ENCODE measurements at places on chromosomes 12 and 14.
A peak's percentile ranks its signal among the peaks of the same experiment; 100 is the strongest.

DNA sequence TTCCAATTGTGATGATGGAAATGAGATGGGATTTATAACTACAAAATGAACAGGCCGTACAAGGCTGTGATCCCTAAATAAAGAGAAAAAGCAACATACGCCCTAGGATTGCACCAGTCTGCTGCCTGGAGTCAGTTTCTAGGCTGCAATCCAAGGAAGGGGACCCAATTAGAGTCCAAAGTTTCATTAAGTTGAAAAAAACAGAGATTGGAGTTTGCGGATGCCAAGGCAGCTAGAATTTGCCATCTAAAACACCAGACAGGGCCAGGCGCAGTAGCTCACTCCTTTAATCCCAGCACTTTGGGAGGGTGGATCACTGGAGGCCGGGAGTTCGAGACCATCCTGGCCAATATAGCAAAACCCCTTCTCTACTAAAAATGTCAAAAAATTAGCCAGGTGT, 661.0 kb downstream of the RPS29 start:
- no peak for DNase-seq

- no peak for DNase-seq
Measured at GRCh38 chr12:50979369-50980052, 27.2 kb downstream of the HIGD1C start.

DNA sequence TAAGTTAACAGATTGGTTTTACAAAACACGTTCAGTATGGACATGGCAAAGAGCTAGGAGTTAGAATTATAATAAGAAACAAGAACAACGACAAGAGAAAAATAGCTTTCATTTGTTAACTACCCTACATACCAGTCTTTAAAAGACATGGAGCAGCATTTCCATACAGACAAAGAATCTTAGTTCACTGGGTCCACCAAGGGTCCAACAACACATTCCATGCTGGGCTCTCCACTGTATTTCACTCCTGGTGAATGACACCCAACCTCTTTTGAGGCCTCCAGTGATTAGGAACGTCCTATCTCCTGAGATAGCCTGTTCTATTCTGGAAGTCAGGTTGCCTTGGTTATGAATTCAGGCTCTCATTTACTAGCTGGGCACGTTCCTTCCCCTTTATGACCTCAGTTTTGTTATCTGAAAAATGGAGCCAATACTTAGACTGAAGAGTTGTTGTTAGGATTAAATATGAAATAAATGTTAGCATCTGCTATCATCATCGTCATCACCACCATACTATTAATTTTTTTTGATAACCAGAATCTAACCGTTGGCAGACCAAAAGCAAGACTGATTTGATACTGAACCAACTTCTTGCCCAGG, 37.7 kb downstream of the C12orf75 start:
- DNase-seq, result no peak

GRCh38 chr12:104182144-104182543, 33.4 kb upstream of the TXNRD1 start:
- DNase-seq, result no peak

GRCh38 chr12:32390572-32391219, 8.7 kb upstream of the FGD4 start:
- DNase-seq, result peak; percentile 52

- no peak for DNase-seq
Measured at GRCh38 chr14:31084385-31084784, 58.2 kb upstream of the STRN3 start.

GRCh38 chr12:108802101-108802961, 55.1 kb downstream of the SSH1 start:
- DNase-seq, result no peak

DNA sequence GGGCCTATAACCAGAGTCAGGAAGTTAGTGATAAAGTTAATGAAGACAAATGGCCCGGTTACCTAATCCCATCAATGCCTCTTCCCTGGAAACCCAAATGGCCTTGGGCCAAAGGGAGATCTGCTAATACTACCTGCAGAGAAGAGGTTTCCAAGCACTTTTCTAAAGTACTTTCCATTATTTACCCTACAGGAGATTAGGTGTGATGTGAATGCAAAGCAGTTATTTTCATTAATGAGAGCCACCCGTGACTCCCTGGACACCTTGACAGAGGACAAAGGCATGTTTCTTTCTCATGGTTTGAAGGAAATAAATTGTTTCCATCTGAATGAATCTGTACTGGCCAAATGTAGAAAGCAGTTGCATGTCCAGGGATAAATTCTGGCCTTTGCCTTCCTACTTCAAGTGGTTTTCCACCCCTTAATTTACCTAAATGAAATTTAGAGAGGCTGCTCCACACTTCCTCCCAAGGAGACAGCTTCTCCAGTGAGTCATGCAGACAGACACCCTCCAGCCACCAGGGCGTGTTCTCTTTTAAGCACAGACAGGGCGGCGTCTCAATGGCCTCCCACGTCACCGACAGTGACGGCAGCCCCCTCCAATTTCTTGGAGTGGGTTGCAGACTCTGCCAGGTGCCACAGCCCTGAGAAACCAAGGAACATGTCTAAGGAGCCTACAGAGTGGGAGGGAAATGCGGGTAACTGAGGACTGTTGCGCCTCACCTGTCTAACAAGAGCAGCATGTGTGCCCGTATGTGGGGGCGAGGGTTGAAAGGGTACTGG, 43.9 kb upstream of the GNPNAT1 start:
- peak; percentile 63 for DNase-seq

GRCh38 chr14:93032421-93032936, 83.2 kb downstream of the ITPK1 start:
- no peak for DNase-seq

GRCh38 chr14:39268393-39268792, 34.7 kb downstream of the MIA2 start:
- no peak for DNase-seq

- DNase-seq, result peak; percentile 3
Measured at GRCh38 chr14:36516719-36517241, 3.3 kb downstream of the NKX2-1 start.

DNA sequence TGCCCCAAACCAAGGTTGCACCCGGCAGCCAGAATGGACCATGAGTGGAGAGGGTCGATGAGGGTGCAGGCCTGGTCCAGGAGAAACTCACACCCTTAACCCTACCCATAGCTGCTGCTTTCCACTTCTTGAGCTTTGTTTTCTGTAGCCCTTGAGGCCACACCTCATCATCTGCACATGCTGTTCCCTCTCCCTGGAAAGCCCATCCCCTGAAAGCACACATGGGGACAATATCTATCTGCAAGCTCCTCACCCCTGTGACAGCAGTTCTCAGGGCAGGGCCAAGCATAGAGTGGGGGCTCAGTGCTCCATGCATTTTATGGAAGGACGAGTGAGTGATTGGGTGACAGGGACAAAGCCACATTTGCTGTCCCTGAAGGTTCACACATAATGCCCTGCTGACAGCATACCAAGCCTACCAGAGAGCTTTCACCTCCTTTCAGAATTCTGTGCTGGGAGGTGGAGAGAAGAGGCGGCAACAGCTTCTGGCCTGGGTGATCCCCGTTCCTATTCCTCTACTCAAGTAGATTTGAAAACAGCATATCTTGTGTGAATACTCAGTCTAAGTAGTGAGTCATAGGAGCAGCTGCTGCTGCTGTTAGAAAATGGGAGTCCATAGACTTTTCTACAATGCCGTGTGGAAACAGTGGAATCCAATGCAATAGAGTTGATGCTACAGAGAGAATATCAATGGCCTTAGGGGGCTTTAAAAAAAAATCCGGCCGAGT, 44.6 kb downstream of the SRGAP1 start:
- no peak for DNase-seq

DNA sequence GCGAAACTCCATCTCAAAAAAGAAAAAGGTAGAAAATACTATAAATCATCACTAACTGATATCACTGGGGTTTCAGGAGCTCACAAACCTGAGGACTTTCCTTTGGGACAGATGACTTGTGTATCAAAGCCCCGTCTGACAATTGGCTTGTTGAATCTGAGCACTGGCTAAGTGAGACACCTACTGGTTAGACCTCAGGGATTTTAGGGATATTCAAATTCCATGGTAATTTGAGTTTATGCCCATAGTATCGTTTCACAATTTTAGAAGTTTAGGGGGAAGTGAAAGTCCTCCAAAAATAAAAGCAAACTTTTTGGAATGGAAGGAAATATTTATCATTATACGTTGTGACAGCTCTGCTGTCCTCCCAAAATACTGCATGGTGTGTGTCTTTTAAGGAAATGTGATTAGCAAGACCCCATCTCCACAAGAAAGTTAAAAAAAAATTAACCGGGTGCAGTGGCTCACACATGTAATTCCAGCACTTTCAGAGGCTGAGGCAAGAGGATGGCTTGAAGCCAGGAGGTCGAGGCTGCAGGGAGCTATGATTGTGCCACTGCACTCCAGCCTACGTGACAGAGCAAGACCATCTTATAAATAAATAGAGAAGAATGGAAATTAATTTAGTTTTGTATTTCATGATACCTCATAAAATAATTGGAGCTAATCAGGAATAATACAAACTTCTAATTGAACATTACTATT, 49.2 kb downstream of the FBXL14 start:
- DNase-seq, result no peak

DNA sequence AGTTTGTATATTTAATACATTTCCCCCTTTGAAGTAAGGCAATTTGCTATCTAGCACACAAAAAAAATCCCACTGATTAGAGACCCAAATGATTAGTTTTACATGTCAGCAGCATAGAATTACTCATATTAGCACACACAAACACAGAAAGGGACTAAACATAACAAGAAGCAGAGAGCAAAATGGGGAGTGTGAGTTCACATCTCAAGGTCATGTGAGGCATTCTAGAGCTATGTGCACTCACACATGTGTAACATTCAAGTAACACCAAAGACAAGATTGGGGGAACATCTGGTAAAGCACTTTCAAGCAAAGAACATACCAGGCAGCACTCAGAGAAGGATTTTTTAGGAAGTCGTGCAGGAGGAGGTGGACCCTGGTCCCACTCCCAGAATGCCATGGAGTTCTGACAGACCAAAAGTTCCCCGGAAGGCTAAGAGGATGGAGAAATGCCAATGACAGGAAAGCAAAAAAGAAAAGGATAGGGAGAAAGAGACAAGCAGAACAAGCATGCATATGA, 105.8 kb upstream of the SINHCAF start:
- DNase-seq, result no peak

GRCh38 chr12:85923767-85924331, 49.8 kb downstream of the NTS start:
- peak; percentile 24 for DNase-seq

DNA sequence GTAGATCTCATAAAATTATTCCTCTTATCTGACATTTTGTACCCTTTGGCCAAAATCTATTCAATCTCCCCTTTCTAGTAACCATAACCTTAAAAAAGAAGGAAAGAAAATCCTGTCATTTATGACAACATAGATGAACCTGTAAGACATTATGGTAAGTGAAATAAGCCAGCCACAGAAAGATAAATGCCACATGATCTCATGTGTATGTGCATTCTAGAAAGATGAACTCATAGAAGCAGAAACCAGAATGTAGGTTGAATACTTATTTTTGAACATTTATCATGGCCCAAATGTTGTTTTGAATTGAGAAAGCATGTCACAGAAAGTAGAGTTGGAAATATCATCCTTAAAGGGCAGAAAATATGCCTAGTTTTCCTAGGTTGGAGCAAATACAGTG, 1053.6 kb downstream of the SLC6A15 start:
- DNase-seq, result no peak

DNA sequence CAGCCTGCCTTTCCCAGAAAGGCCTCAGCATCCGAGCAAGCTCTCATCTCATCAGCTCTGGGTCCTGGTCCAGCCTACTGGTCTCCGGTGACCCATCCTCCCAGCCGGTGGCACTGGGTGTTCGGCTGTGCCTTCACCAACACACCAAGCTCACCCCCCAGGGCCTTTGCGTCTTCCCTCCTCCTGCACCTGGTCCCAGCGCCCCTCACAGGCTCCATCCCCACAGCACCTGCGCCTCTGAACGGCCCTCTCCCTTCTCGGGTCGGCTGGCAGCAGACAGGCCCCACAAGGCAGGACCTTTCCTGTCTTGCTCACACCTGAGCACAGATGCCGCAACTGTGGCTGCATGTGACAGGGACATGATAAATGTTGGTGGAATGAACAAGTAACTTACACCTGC, 13.1 kb downstream of the P2RX2 start:
- no peak for DNase-seq

DNA sequence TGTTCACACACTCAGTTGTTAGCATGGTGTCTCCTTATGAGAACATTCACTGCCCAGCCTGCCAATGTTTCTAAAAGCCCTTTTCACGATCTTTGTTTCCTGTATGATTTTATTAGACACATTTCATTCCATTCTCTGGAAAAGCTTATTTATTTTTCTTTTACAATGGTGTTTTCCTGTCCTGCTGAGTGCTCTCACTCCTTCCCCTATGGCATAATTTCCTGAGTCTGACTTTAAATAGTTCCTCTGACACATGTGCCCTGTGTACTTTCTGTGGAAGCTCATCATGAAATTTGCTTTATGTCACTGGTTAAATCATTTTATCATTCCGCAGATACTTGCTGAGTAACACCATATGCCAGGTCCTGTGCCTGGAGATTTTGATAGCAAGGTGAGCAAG, 612.0 kb downstream of the FLRT2 start:
- no peak for DNase-seq

Data from SK-N-SH (cell line).